ENCODE measurements at places on chromosomes 2 and 18. TPM values are rescaled to one million over a fixed set of nuclear protein-coding genes. Genes with fewer than 3 reads are reported as not detected.

DNA sequence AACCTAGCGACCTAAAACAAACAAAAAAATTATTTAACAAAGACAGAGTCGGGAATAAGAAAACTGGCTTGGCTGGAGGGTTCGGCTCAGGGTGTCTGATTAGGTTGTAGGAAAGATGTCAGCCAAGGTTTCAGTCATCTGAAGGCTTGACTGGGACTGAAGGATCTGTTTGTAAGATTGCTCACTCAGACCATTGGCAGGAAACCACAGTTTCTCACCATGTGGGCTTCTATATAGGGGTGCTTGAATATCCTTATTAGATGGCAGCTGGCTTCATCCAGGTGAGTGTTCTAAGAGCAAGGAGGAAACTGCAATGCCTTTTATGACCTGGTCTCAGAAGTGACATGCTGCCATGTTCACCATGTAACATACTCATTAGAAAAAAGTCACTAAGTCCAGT is 999 bp upstream of the IL36B start:
- DNase-seq, result no peak

DNA sequence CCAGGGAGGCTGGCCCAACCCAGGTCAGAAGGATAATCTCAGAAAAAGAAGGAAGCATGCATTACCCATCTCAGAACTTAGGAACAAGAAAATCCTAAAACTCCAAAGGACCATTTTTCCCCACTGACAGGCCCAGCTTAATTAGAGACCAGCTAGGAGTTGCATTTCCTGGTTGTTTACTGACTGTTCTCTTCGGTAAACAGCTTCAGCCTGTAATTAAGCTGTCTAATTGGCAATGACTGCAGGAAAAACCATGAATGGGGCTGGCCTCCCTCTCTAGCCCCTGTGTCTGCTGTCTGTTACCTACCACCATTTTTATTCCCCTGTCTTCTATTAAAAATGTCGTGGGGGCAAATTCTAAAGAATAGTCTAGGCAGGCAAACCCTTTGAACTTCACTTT is 146.5 kb downstream of the AGAP1 start:
- DNase-seq, result no peak

GRCh38 chr2:5094192-5094591 is 598.0 kb upstream of the SOX11 start:
- no peak for DNase-seq

DNA sequence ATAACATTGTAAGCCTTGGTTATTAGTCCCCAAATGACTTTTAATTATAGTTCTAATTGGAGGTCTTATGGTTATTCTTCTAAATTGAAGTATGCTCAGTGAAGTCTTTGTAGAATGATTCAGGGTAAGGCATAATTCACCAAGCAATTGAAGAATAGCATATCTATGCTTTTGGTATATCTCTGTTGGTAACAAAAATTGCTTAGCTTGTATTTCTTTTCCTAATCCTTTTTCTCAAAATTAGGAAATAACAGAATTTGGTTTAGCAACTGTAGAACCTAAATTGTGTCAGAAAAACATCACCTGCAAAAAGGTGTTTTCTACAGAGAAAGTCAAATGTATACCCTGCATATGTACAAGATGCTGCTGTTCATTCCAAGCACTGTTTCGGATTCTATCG is 189.2 kb upstream of the EPHA4 start:
- no peak for DNase-seq

DNA sequence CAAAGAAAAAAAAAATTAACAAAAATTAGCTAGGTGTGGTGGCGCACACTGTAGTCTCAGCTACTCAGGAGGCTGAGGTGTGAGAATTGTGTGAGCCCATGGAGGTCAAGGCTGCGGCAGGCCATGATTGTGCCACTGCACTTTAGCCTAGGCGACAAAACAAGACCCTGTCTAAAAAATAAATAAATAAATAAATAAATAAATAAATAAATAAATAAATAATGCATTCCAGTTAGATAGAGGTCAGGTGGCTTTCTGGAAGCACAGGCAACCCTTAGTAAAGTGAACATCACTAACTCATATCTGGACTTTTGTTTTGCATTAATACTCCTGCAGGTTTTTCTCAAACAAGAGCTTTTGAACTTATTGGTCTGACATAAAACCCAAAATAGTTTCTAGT is 206.8 kb downstream of the L3MBTL4 start:
- no peak for DNase-seq

DNA sequence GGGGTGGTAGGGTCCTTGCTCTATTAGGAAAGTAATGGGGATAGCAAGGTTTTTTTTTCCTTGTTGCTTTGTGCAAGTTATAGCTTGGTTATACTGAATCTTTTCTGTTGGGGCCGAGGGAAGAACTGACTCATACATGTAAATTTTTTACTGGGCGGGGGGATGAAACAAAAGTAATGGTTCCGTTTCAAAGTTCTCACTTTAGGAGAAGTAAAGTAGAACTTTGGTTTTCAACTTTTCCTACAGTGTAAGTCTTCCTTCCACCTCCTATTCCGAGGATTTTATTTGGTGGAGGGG is 1.1 kb downstream of the AFTPH start:
- no peak for DNase-seq

- DNase-seq, result no peak
Observed at GRCh38 chr18:75844146-75844545, 416.6 kb upstream of the SMIM21 start.

- DNase-seq, result no peak
Observed at GRCh38 chr2:204018717-204019116, 82.2 kb downstream of the ICOS start.

DNA sequence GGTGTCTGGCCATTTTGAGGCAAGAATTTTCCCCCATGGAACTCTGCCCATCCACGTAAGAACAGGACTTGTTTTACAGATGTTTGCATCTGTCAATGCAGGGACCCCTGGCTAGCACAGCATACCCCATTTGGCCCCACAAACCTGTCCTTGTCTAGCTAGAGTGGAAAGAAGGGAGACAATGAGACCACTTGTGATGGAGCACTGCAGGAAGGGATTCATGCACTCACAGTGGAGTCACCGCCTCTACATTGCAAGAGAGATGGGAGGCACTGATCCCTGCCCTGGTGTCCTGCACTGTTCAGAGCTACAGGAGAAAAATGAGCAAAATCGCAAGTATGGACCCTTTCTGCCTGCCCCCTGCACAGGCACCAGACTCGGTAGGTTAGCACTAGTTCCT is 32.5 kb downstream of the NPAS2 start:
- DNase-seq, result no peak

- no peak for DNase-seq
Observed at GRCh38 chr18:45734944-45735343, 11.0 kb downstream of the SLC14A1 start.

Gene RPRM
- total RNA-seq, result 0.22 TPM

Gene TMEFF2
- 1.3 TPM for total RNA-seq

Gene RTP5
- not detected for total RNA-seq

Gene MTCL1
- 6.4 TPM for total RNA-seq

Gene TTC31
- 11.3 TPM for total RNA-seq
